BE2C (cell line): ENCODE measurements at places on chromosomes 7 and 10.

- DNase-seq: no peak
These were observed 51.1 kb downstream of the PRF1 start for GRCh38 chr10:70551466-70551865.

DNA sequence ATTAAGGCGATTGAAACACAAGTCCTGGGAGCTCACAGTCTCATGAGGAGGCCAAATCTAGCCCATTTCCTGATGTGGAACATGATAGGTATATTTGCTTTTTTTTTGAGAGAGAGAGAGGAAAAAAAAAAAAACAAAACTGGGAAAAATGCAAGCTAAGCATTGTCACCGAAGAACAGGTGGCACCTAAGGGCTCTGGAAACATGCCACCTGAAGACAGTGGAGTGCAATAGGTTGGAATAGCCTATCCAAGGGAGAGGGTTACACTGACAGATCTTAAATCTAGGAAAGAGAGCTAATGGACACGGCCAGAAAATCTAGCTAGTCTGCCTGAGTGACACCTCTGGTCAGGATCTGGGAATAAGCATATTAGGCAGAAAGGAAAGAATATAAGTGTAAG, 110.2 kb downstream of the SRI start:
- DNase-seq: no peak

GRCh38 chr7:4798706-4799235, 23.3 kb downstream of the AP5Z1 start:
- DNase-seq: peak; percentile 11

DNA sequence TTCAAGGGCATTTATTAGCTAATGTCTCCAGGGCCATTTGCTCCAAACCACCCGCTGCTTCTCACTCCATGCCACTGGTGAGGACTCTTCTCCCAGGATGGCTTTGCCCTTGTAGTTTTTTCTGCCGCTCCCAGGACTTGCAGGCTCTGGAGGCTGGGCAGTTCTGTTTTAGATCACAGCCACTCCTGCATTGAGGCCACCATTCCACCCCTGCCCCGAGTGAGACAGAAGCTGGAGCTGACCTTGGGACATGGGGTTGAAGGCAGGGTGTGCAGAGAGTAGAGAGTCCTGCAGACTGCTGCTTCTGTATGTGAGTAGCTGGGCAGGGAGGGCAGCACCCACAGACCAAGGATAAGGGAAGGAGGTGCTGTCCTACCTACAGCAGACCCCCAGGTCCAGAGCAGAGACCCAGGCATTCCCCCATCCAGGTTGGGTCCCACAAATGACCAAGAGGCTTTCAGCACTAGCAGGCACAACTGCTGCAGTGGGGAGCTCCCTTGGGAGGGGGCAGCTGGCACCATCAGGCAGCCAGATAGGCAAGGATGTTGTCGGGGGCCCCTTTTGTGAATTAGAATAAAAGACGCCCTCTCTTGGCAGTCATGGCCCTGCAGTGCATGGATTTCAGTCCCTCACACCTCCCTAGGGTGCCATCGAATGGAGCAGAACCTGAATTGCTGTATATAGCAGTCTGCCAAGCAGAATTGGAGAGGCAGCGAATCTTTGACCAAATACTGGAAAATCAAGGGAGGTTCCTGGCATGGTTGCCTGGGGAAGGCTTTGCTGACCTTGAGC, 22.7 kb upstream of the ADCYAP1R1 start:
- no peak for DNase-seq

GRCh38 chr7:96993980-96994379, 11.4 kb upstream of the DLX6 start:
- no peak for DNase-seq

- DNase-seq: peak; percentile 2
These were observed 215.8 kb downstream of the MAD1L1 start for GRCh38 chr7:2016761-2017480.

DNA sequence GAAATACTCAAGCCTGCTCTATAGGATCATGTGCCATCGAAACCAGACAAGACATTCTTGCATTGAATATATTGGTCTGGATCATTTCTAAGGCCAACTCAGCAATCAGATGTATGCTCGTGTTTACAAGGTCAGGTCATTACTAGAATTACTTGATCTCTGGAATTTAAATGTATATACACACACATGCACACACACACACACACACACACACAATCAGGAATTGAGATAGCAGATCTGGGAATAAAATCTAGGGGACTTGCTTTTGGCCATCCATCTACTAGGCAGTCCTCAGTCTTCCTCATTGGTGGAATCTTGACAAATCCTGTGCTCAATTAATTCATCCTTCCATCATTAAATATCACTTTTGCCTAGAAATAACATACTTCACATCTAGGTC, 3.6 kb downstream of the OPTN start:
- DNase-seq: no peak

DNA sequence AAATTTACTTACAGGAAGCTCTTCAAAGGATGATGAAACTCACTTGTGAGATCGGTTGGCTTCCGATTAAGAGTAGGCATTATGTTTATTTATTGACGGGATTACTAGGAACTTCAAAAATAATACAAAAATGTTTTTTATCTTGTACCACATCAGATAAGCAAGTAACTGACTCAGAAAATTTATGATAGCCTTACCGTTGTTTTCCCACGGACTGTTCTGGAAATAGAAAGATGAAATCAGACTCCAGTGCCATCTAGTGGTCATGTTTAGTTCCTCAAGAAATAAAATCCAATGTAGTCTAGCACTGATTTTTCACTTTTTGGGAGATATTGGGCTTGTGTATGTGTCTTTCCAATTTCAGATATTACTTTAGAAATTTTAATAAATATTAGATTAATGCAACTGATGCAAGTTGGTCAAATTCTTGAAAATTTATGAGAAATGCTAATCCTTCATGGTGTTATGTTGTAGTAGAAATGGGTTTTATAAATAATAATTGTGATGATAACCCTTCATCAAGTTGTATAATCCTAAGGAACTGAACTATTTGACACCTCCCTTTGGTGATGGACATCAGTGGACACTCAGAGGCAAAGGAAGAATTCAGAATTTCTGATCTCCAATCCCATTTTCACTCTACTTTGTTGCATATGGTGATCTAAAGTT, 168.8 kb downstream of the TMEM26 start:
- no peak for DNase-seq

GRCh38 chr7:3282457-3282856, 18.6 kb upstream of the SDK1 start:
- DNase-seq: no peak

- no peak for DNase-seq
These were observed 21.0 kb upstream of the DNAJC12 start for GRCh38 chr10:67858971-67859370.

DNA sequence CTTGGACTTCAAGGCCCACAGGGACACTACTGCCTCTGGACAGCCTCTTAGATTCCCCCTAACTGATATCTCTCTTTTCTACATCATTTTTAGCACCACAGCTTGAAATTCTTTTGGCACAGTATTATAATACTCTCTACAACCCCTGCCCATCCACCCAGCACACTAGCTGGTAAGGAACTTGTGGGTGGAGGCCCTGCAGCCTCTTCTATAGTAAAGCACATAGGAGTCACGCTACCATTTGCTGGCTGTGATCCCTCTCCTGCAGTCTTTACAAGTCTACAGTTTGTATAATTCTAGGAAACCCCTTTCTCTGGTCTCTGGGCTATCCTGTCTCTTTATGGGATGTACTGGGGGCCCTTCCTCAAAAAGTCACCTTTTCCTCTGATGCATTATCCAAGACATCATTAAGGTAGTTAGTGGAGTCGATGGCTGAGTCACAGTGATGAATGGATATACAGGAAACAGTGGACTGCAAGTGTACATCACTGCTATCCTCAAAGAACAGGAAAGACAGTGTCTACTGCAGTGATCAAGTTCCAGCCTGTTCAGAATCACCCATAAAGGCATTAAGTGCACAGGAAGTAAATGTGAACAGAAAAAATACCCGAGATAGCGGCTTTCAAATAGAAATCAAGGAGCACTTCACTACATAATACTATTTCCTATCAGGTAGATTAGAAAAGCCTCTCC, 54.4 kb downstream of the STK17A start:
- DNase-seq: no peak

DNA sequence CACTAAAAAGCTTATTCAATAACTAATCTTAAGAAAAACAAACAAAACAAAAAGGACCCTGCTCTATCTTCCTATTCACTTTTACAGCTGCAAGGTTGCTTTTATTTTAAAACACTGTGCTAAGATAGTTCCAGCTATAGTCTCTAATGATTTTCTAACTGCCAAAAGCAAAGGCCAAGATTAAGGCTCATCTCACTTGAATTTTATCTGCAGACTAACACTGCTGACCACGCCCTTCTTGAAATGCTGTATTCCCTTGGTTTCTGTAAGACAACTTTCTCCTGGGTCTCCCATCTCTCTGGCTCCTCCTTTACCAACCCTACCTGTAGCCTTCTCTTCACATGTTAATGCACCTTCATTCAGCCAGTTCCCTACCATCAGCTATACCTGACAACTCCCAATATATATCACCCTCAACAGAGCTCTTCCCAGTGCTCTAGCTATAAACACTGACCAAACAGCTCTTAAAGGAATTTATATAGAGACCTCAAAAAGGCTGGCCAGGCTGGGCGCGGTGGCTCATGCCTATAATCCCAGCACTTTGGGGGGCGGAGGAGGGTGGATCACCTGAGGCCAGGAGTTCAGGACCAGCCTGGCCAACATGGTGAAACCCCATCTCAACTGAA, 11.7 kb downstream of the SRPK2 start:
- DNase-seq: no peak

- no peak for DNase-seq
These were observed 102.2 kb downstream of the NT5C2 start for GRCh38 chr10:103090911-103091310.

DNA sequence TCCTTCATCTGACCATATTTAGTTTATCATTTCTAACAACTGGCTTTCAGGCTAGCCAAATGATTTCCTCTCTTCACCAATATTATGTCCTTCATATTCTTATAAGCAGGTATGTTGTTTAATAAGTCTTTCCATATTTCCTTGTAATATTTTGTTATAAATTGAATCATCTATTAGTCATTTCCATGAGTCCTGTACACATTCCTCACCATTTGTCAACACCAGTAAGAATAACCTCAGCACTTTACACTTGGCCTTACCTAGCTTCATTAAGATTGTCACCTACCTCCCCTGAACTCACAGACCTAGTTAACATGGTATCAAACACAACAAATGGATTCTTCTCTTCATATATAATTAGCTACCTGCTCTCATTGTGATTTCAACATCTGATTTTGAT, 282.3 kb downstream of the SEMA3D start:
- no peak for DNase-seq

DNA sequence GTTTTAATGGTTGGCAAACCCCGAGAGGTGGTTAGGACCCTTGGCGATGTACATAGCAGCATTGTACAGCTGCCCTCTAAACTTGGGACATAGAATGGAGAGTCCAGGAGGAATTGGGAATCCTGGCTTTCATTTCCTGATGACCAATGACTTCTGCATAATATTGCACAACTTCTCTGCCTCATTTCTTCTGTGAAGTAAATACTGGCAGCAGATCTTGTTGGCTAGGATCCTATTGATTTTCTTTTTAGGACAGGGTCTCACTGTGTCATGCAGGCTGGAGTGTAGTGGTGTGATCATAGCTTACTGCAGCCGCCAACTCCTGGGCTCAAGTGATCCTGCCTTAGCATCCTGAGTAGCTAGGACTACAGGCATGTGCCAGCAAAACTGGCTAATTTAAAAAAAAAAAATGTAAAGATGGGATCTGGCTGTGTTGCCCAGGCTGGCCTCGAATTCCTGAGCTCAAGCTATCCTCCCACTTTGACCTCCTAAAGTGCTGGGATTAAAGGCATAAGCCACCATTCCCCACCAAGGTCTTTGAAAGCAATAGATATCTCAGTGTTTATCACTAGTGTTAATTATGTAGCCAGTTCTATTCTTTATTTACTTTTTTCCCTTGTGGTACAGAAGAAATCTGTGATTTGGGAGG, 58.1 kb downstream of the PODXL start:
- no peak for DNase-seq

DNA sequence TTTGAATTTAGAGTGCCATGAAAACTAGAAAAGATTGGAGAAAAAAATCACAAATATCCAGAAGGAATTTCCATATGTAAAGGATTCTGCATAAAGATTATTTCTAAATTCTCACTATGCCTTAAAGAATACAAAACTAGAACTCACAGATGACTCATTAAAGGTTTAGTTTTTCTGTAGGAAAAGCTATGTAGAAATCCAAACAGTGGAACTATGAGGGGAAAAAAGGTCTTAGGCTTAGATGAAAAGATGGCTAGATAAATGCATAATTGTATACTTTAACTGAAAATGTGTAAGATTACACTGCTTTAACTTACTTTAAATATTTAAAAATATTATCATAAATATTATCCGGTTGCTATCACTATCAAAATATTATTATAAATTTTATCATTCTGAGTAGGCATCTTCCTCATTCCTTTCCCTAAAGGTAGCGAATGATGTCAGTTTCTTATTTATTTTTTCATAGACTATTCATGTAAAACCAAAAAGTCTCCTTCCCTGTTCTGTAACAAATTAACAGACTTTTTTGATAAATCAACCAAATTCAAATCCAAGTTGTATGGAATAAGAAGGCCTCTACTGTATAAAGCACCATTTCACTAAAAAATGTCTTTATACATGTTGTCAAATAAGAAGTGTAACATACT, 69.1 kb upstream of the COMTD1 start:
- no peak for DNase-seq

DNA sequence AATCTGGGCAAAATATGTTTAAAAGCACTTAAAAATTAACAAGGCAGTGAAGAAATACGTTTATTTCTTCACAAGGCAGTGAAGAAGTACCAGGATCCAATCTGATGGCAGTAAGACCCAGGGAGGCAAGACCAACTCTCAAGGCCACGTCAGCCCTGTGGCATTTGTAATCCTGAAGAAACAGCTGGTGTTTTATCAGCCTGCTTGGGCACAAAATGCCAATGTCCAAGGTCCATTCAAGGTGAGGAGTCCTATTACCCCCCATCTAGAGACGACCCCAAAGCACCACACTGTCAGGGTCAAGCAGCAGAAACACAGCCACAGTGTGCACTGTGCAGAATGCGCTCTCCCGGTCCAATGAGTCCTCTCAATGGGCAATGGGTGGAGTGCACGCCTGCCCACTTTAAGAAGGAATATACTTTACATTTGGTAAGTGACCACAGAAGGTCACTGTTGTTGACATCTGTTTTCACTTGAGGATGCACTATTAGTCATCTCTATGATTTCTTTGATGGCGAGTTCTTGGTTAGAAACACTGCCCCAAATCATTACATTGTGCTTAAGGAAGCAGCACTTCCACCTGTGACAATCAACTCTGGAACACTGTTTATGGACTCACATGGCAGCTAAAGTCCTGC, 12.8 kb downstream of the CPXM2 start:
- no peak for DNase-seq

DNA sequence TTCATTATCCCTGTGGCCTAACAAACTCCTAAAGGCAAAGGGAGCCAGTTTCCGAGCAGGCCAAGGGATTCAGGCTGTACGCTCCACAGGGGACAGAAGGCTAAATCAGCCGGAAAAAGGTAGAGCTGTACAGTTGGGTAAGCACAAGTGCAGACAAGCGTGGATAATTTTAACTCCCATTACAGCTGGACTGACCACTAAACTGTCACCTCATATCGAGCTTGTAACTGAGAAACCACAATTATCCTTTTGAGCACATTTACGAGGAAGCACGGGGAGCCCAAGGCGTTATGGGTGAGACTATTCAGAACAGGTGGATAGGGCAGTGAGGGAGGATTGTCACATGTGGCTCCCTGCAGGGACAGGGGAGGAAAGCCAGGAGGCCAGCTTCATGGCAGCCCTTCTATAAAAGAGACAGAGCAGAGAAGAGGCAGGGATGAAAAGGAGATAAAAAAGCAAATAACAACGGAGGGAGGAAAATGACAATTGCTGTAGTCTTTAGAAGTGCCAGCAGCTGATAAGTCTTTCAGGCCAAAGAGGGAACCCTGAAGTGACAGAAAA, 288.0 kb downstream of the FGFR2 start:
- DNase-seq: no peak
